ENCODE measurements at places on chromosomes 12 and 14. TPM values are rescaled to one million over a fixed set of nuclear protein-coding genes. Genes with fewer than 3 reads are reported as not detected.

DNA sequence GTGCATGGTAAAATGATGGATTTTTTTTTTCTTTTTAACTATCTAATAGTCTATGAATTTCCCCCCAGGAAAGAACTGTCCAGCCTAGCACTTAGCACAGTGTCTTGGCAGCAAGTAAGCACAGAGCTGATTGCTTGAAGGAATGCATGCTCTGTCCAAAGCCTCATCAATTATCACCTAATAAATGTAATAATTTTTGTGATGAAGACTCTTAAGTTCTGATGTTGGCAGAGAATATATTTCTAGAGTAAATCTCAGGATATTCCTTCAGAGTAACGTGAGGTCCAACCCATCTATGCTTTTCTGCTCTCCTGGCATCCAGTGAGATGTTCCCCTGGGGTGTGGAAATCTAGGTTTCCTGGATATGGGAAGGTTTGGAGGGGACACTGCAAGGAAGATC is 152.4 kb downstream of the TMX1 start:
- no peak overlapping the region for H3K4me3 ChIP-seq
- H3K36me3 ChIP-seq = no peaks in the 10 kb centered on the region
- no peaks in the 10 kb centered on the region for H3K27me3 ChIP-seq
- H3K27ac ChIP-seq = no peak overlapping the region
- peaks cover 32% of the 10 kb centered on the region for H3K4me1 ChIP-seq

LTA4H gene
- 63.7 TPM for total RNA-seq

- H3K27ac ChIP-seq = no peak overlapping the region
- no peak overlapping the region for H3K4me3 ChIP-seq
- DNase-seq = peak; percentile 73
- H3K4me1 ChIP-seq = peaks cover 25% of the 10 kb centered on the region
- H3K27me3 ChIP-seq = peaks cover 2% of the 10 kb centered on the region
- H3K36me3 ChIP-seq = no peaks in the 10 kb centered on the region
These were observed 3.9 kb upstream of the DACT1 start for GRCh38 chr14:58633831-58634230.

DNA sequence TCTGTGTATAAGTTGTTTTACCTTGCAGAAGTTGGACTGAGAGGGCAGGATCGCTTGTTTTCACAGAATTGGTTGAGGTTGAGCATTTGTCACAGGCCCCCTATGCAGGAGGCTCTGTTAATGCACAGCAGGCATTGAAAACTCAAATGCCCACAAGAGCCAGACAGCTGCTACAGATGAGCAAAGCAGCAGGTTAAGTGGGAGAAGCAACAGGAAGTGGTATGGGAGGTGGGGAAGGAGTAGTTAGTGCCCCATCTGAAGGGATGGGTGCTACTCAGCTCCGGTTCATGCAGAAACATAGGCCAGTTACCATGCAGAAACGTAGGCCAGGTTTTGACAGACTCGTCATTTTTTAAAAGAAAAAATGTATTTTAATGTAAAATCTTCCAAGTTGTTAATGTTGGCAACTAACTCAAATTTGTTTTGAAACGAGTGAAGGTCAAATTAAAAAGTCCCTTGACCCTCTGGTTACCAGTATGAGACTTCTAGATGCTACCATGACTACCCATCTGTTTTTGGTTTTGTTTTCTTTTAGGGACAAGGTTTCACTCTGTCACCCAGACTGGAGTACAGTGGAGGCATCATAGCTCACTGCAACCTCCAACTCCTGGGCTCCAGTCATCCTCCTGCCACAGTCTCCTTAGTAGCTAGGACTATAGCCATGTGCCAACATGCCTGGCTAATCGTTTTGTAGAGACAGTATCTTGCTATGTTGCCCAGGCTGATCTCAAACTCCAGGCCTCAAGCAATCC is 84.7 kb upstream of the FRMD6 start:
- H3K27me3 ChIP-seq = no peaks in the 10 kb centered on the region
- H3K36me3 ChIP-seq = no peaks in the 10 kb centered on the region
- peaks cover 11% of the 10 kb centered on the region for H3K4me1 ChIP-seq
- no peak overlapping the region for H3K4me3 ChIP-seq

DNA sequence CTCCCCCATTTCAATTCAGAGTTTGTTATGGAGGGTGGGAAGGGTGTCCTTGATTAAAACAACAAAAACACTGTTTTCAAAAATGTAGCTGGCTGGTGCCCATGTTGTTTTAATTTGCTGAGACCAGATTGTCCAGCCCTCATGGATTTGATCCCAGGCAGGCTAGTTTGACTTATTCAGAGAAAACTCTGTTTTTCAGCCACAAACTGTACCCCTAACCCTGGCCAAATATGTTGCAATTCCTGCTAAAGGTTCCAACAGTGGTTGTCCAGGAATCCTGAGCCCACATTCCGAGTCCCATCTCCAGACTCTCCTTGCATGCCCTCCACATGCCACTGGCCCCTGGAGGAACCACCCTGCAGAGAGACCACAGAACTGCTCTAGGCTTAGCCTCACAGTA is 36.0 kb downstream of the MAP1LC3B2 start:
- peaks cover 21% of the 10 kb centered on the region for H3K4me1 ChIP-seq
- H3K4me3 ChIP-seq = no peak overlapping the region
- no peaks in the 10 kb centered on the region for H3K36me3 ChIP-seq
- no peak overlapping the region for H3K27ac ChIP-seq
- H3K27me3 ChIP-seq = no peaks in the 10 kb centered on the region
